ENCODE measurements at places on chromosomes 5 and 9.

- DNase-seq = no peak
Measured at GRCh38 chr5:10566543-10567068, 2.7 kb downstream of the ANKRD33B start.

- DNase-seq = peak; percentile 44
Measured at GRCh38 chr5:36252722-36253365, 11.1 kb upstream of the NADK2 start.

GRCh38 chr5:6758706-6759105, 45.5 kb downstream of the TENT4A start:
- DNase-seq = no peak

GRCh38 chr5:585962-586628, 26.0 kb upstream of the CEP72 start:
- no peak for DNase-seq

- no peak for DNase-seq
Measured at GRCh38 chr9:27569406-27569805, 3.9 kb downstream of the C9orf72 start.

- no peak for DNase-seq
Measured at GRCh38 chr5:157267025-157267424, 1.1 kb downstream of the CYFIP2 start.

DNA sequence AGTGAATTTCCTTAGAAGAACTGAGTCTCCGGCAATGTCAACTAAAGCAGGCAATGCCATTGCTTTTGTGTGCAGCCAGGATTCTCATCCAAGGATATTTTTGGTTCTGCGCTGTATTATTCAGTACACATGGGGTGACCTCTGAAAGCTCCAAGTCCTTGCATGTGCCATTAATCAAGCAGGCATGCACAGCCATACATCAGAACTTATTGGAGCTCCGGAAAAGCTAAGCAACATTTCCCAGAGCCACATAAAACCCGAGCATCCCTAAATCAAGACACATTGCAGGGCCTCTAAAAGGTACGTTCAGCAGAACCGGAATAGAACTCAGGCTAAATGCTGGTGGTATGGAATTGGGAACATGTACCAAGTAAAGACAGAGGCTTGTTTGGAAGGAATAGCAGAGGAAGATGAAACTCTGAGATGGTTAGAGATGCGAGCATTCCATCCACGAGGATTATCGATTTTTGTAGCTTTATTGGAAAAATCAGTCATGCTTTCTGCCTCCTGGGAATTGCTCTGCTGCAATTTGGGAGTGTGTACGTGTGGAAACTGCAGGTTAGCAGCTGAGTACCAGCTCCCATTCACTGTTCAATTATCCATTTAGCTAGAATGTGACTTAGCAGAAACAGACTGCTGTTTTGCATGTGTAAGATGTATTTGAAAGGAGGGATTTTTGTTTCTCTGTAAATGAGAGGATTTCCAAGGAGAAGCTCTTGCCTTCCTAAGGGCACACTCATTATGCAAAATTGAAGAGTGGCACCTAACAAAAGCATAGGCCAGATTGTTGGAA, 143.7 kb upstream of the WWC1 start:
- DNase-seq = no peak

DNA sequence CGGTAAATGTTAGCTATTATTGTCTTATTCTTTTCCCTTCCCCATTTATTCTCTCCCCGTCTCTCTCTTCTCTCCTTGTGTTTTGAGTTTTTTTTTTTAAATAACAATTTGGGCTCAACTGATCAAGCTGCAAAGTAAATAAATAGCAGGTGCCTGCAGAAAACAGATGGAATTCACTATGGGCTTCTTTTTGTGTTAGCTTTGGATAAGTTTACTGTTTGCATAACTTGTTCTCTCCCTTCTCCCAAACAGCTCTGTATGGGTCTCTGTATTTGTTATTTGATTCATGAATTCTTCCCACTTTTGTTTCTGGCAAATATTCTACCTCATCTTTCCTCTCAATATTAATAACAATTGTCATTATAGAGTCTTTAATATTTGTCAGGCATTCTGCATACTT, 111.8 kb upstream of the ASTN2 start:
- no peak for DNase-seq

GRCh38 chr9:83372957-83373356, 165.2 kb downstream of the FRMD3 start:
- no peak for DNase-seq

DNA sequence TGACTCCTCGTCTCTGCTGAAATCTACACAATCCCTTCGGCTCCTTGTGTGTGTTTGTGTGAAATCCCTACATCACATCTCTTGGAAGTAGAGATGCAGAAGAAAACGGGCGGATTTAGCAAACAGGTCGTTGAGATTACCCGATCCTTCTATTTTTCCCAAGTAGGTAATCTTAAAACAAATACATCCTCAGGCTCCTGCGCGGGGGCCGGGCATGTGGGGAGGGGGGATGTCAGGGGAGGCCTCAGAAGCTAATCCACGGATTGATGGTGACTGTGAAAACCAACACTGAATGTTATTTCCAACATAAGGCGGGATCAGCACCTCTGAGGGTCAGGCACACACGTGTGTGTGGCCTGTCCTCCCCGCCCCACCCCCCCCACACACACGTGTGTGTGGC, 137.8 kb downstream of the ROR2 start:
- no peak for DNase-seq

GRCh38 chr5:159471904-159472303, 141.6 kb upstream of the IL12B start:
- DNase-seq = no peak

- no peak for DNase-seq
Measured at GRCh38 chr9:98829766-98830165, 22.3 kb downstream of the GALNT12 start.

- no peak for DNase-seq
Measured at GRCh38 chr5:169424670-169425378, 123.9 kb upstream of the SLIT3 start.

GRCh38 chr9:98142925-98143481, 24.0 kb upstream of the TRIM14 start:
- no peak for DNase-seq

- no peak for DNase-seq
Measured at GRCh38 chr5:91048073-91048472, 335.0 kb downstream of the ARRDC3 start.

DNA sequence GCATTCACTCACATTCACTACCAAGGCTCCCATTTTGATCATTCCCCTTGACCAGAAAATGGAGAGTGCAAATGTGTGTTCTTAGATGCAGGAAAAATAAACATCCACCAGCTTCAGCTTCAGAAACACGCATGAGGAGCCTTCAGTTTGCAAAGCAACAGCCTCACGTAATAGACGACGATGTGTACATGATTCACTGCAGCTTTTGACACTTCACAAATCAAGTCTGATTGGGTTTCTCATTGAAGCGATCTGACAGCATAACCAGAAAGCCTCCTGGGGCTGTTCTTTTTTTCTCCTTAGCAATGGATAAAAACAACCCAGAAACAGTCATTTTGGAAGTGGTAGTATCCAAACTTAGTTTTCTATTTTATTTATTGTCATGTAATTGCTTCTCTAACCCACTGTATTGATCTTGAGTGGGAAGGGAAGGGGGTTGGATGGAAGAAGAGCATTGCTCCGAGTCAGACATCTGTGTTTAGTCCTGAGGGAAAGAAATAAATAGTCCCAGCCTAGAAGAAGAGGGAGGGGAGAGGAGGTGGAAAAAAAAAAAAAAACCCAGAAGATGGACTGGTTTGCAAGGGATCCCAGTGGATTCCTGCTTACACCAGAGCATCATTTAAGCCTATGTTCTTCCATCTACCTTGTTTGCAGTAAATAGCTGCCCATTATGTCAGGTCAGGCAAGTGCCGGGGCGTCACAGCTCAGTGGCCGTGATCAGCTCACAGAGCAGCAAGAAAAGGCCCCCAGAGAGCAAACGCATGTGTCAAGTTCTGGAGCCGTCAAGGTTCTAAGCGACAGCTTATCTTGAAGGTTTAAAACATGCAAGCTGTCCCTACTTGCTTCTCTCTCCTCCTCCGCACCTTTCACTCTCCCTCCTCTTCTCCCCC, 190.2 kb upstream of the SNX2 start:
- no peak for DNase-seq

- no peak for DNase-seq
Measured at GRCh38 chr9:94908011-94908563, 181.6 kb downstream of the AOPEP start.

DNA sequence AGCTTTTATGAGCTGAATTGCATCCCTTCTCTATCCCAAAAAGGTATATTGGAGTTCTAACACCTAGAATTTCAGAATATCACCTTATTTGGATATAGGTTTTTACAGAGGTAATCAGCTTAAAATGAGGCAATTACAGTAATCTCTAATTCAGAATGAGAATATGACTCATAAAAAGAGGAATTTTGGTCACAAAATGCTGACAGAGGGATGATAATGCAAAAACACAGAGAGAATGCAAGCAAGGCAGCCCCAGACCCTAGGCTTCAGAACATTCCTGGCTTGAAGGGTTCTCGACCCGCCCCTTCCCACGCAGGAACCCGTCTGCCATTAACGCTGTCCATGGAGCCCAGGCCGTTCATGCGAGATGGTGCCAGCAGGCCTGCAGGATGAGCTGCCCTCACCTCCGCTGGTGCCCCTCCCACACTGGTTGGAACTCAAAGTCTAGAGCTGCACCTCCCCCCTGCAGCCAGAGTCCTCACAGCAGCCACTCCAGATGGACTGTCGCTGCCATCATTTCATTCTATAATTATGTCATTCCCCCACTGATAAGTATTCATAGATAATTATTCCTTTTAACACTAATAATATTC, 1173.4 kb upstream of the ACO1 start:
- no peak for DNase-seq

DNA sequence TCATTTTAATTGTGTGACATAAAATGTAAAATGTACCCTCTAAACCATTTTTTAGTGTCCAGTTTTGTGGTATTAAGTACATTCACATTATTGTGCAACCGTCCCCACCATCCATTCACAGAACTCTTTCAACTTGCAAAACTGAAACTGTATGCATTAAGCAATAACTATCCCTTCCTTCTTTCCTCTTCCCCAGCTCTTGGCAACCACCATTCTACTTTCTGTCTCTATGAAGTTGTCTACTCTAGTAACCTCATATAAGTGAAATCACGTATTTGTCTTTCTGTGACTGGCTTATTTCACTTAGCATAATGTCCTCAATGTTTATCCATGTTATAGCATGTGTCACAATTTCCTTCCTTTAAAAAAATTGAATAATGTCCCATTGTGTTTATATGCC, 142.4 kb downstream of the C9orf152 start:
- peak; percentile 4 for DNase-seq

GRCh38 chr5:72956324-72957140, 691 bp downstream of the FCHO2 start:
- DNase-seq = peak; percentile 60

- no peak for DNase-seq
Measured at GRCh38 chr5:56490971-56491468, 257.9 kb upstream of the ANKRD55 start.

DNA sequence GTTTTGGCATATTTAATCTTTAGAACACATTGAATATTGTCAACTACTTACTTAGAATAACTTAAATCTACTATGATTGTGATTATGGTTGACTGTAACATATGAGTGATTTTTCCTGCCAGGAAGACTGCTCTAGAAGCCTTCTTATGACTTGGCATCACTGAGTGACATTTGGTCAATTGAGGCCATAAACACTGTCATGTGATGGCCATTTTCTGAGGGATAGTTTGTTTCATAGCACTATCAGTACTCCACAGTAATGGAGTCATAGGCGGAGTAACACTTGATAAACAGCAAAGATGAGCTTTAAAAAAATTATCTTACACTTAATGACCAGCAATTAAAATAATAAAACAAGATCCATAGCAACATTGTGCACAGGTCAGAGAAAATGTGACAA, 31.0 kb downstream of the C9orf40 start:
- DNase-seq = no peak

DNA sequence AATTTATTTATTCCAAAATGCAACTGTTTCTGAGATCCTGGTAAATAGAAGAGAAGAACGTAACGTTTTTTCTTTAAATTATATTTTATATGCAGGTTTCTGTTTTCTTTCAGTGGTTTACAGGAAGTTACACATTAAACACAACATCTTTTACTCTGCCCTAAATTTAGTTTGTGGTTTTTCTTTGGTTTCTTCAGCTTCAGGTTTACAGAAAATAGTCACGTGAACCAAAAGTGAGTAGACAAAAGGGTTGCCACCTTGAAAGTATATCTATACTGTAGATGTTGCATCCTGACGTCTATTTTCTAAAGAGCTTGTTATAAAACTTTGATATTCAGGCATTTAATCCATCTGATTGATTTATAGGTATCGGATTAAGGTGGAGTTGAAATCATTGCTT, 1236.6 kb downstream of the MAT2B start:
- DNase-seq = no peak

- DNase-seq = no peak
Measured at GRCh38 chr9:111094958-111095357, 56.7 kb upstream of the LPAR1 start.

GRCh38 chr9:111959468-111960359, 63.1 kb downstream of the UGCG start:
- no peak for DNase-seq

- no peak for DNase-seq
Measured at GRCh38 chr9:128505414-128505765, 871 bp downstream of the GLE1 start.
